ENCODE measurements at places on chromosomes 7 and 10.

DNA sequence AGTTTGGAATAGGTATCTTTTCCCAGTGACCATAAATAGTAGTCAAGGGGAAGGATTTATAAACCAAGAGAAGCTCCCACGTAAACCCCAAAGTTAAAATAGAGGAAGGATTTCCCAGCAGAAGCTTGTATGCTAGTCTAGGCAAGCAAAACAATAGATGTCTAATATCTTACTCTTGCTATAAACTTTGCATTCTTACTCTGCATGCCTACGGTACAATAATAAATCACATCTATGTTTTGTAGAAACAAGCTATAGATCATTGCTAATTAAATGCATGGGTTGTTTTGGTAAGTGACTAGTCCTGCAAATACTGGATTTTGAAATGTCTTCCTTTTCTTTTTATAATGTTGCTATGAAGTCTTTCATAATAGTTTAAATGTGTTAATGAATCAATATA, 585.5 kb downstream of the INHBA start:
- DNase-seq, result no peak

- DNase-seq, result no peak
Observed at GRCh38 chr10:123703195-123703790, 37.1 kb downstream of the GPR26 start.

DNA sequence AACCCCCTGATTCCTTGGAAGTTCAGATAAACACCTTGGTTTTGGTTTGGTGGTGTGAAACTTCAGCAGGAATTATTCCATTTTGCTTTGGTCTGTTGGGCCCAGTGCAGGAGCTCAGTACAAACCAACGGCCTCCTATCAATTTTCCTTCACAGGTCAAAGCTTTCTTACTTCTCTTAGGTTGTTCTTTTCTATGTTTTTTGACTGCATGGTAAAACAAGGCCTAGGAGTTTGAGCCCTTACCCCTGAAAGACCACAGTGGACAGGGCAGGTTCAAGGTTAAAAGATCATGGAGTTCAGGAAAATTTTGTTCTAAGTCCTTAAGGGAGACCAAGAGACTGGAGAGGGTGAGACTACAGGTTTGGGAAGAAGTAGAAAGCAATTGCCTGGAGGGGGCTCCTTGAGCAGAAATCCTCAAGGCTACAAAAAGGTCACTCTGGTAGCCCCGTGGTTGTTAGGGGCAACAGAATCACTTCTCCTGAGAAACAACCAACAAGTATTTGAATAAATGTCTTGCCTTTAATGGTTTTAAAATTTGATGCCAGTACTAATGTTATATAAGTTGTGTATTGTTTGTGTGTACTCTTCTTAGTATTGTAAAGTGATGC, 40.9 kb upstream of the FHIP2A start:
- DNase-seq, result no peak

- DNase-seq, result no peak
Observed at GRCh38 chr10:101133489-101134298, 2.6 kb downstream of the TLX1 start.
